ENCODE measurements at places on chromosomes 2 and 18.

DNA sequence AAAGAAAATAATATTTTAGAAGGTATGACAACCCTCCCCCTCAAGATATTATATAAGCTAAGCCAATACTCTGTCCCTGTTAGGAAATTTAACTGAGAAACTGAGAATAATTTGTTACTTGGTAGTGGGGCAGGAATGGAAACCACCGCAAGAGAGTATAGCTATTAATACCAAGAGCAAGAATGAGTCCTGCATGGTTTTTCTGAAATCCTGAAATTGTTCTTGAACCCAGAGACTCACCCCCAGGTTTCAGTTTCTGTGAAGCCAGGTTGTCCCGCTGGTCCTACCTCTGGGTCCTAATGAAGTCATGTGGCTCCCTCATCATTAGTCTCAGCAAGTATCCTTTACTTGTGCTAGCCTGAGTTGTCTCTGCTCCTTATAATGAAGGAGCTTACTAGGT lies 671.0 kb upstream of the ACVR2A start:
- DNase-seq, result no peak

DNA sequence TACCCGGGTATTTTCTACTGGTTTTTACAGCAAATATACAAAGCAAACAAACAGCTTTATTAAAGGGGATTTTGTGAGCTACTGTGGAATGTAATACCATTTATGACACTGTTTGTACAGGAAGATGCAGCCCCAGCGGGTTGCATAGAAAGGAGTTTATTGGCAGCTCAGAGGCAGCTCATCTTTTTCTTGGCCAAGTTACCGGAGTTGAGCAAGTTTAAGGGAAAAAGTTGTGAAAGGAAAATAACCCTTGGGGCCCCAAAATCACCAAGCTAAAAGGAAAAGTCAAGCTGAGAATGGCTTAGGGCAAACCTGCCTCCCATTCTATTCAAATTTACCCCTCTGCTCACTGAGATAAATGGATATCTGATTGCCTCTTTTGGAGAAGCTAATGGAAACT lies 60.8 kb downstream of the MOB4 start:
- DNase-seq, result no peak

- DNase-seq, result no peak
Observed at GRCh38 chr2:162029287-162029901, 44.6 kb downstream of the DPP4 start.

DNA sequence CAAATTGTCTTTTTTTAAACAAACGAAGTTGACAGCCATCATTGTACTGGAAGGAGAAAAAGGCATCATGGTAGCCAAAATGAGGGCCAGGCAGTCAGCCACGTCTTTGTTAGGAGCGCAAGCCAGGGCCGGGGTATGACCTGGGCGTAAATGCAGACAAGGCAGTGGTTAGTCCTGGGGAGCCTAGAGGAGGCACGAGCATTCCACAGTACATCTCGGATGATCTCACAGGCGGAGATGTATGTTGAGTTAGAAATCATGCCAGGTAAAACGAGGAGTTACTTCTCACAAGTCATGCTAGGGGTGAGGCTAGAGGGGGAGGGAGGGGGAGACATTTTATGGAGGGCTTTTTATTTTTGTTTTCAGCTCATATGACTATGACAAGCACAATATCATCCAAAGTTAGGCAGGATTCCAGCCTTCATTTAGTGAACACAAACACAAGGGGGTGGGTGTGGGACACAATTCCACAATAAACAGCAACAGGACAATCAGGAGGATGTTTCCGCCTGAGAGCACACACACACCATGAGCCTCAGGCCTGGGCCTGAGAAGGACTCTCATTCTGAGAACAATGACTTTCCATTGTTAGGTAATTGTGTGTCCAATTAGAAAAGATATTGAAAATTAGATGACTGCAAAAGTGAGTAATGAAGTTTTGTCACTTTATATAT lies 64.4 kb upstream of the PGAP1 start:
- no peak for DNase-seq

GRCh38 chr18:36522509-36522908 lies 225.0 kb downstream of the FHOD3 start:
- DNase-seq, result no peak

GRCh38 chr2:217944923-217945322 lies 57.9 kb downstream of the TNS1 start:
- no peak for DNase-seq

- no peak for DNase-seq
Observed at GRCh38 chr2:79980816-79981215, 323.7 kb downstream of the LRRTM1 start.

DNA sequence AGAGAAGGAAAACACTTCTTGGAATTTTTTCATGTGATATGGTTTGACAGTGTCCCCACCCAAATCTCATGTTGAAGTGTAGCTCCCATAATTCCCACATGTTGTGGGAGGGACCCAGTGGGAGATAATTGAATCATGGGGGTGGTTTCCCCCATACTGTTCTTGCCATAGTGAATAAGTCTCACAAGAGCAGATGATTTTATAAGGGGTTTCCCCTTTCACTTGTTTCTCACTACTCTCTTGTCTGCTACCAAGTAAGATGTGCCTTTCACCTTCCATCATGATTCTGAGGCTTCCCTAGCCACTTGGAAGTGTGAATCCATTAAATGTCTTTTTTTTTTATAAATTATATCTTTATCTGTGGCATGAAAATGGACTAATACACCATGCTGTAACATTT lies 250.7 kb downstream of the LPIN1 start:
- DNase-seq, result no peak

DNA sequence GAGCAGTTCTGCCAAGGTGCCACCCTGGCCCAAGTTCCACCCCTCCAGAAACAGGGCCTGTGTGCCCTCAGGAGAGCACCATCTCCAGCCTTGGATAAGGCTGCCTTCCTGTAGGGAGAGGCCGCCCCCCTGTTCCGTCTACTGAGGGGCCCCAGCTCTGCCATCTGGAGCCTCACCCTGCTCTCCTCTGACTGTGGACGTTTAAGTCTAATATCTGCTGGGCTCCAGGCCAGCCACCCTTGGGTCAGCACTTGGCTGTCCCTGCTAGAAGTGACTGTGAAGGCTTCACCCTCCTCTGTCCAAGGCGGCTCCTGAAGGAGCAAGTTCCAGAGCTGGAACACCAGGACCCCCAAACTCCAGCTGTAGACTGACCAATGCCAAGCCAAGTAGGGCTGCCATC lies 26.3 kb downstream of the RHOB start:
- DNase-seq, result no peak

GRCh38 chr2:128252501-128252900 lies 66.2 kb downstream of the HS6ST1 start:
- no peak for DNase-seq

- DNase-seq, result no peak
Observed at GRCh38 chr2:160141419-160141818, 58.7 kb downstream of the ITGB6 start.

DNA sequence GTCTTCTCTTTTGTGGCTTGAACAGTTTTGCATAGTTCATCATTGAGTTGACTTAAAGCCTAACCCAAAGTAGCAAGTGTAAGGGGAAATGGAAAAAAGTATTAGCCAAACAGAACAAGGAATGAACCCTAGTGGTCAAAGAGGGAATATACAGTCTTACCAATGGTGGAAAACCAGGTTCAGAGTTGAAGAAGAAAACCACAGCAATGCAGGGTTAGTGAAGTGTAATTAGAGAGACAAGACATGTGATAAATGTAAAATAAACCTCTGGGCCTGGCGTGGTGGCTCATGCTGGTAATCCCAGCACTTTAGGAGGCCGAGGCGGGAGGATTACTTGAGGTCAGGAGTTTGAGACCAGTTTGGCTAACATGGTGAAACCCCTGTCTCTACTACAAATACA lies 2.4 kb downstream of the TTN start:
- DNase-seq, result no peak

DNA sequence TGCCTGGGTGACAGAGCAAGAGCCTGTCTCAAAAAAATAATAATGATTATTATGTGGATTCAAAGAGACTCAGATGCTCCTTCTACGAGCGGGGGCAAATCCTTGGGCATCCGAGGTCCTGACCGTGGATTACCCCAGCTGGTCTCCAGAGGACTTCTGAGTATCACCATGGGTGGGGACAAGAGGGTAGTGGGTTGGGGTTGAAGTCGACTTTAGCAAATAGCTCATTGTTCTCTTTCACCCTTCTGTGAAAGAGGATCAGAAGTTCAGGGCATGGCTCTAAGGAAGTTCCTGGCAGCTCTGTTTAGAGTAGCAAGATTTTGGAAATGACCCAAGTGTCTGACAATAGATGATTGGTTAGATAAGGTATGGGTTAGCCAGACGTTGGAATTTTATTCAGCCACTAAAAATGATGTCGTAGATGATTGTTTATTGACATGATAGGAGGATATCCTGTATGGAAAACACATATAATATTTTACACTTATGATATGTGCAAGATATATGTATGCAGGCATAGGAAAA lies 59.0 kb upstream of the SPRED2 start:
- DNase-seq, result no peak

Measured in stimulated activated CD8-positive, alpha-beta memory T cell treated with anti-CD3 and anti-CD28 coated beads, Interleukin-4, amount 100 ng/mL, for 4 hours (primary cell).